Muscle of leg (tissue), 16 donors: ENCODE measurements at places on chromosomes 6 and 20. TPM values are rescaled to one million over a fixed set of nuclear protein-coding genes. Genes with fewer than 3 reads are reported as not detected.

ENPP5 gene
- 4.7 TPM for polyA plus RNA-seq

FAM83C gene
- not detected for polyA plus RNA-seq

- H3K4me3 ChIP-seq, result peak overlapping the region; percentile 90
- H3K27ac ChIP-seq, result peak overlapping the region; percentile 90
- peaks cover 16% of the 10 kb centered on the region for H3K4me1 ChIP-seq
- H3K36me3 ChIP-seq, result peaks cover 11% of the 10 kb centered on the region
- no peaks in the 10 kb centered on the region for H3K27me3 ChIP-seq
Observed at GRCh38 chr20:3208786-3209256, 477 bp upstream of the ITPA start.

TREML4 gene
- polyA plus RNA-seq, result not detected

KCNQ2 gene
- polyA plus RNA-seq, result 8.5 TPM

DNA sequence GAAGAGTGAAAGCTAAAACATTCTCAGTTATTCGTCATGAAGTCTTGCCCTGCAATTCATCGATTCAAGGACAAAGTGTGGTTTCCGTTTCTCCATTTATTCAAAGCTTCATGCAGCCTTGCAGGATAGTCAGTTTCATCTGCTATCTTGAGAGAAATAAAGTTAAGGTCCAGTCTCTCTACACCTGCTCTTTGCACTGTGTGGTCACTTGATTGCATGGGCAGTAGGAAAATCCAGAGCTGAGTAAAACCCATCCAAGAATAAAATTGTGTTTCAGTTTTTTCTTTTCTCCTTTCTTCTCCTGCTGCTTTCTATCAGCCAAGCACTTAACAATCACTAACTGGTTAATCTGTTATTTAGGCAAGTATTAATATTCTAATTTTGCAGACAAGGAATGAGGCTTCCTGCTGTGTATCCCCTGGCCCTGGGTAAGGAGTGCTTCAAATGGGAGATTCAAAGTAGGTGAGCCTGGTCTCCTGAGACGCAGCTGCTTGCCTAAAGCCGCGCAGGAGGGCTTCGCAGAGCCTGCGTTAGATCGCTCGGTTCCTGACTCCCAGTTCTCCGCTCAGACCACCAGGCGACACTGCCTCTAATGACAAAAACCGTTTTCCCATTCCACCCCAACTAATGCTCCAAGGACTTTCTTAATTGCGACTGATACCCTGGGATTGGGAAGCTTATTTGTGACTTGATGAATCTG is 808.3 kb downstream of the TFAP2A start:
- H3K36me3 ChIP-seq, result no peaks in the 10 kb centered on the region
- DNase-seq, result no peak
- H3K4me1 ChIP-seq, result no peaks in the 10 kb centered on the region
- no peak overlapping the region for H3K4me3 ChIP-seq
- H3K27me3 ChIP-seq, result no peaks in the 10 kb centered on the region

DNA sequence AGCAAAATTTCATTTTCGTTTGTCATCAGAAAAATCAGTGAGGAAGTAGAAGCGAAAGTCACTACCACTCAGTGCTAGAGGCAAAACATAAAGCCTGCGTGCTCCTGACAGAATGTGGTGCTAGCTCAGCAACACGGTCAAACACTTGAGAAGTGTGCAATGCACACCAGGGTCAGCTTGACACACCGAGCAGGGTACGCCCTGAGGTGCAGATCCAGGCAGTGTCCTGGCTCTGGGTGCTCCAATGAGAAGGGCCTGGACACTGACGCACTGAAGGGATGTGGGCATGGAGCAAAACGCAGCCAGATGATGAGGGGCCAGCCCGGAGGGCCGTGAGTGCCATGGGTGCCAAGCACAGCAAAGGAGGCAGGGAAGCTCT is 5.9 kb downstream of the RNASET2 start:
- DNase-seq, result peak; percentile 70
- H3K36me3 ChIP-seq, result peaks cover 13% of the 10 kb centered on the region
- H3K4me1 ChIP-seq, result peaks cover 2% of the 10 kb centered on the region
- H3K27ac ChIP-seq, result no peak overlapping the region
- H3K27me3 ChIP-seq, result no peaks in the 10 kb centered on the region
- no peak overlapping the region for H3K4me3 ChIP-seq

CLPSL1 gene
- not detected for polyA plus RNA-seq

DNA sequence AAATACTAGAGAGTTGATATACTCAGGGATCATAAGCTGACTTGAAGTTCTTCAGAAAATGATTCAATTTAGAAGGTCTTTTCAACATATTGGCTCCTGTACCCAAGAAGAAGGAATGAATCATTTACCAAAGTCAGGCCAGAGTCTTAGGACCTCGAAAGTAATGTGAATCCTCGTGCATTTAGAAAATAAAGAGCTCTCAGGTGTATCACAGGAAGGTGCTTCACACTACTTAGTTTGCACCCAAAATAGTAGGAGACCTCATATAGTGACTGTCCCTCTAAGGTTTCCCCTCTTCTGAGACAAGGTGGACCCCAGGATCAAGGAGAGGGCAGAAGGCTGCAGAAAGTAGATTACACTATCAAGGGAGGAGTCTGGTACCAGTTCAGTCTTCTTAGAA is 71.8 kb downstream of the F13A1 start:
- H3K4me3 ChIP-seq, result no peak overlapping the region
- no peaks in the 10 kb centered on the region for H3K4me1 ChIP-seq
- H3K27me3 ChIP-seq, result peaks cover 2% of the 10 kb centered on the region
- no peaks in the 10 kb centered on the region for H3K36me3 ChIP-seq
- H3K27ac ChIP-seq, result no peak overlapping the region
- no peak for DNase-seq

GRCh38 chr6:129206821-129207220 is 323.9 kb downstream of the LAMA2 start:
- H3K27me3 ChIP-seq, result no peaks in the 10 kb centered on the region
- H3K4me1 ChIP-seq, result no peaks in the 10 kb centered on the region
- DNase-seq, result no peak
- no peak overlapping the region for H3K4me3 ChIP-seq

NR2E1 gene
- 0.05 TPM for polyA plus RNA-seq

PM20D2 gene
- polyA plus RNA-seq, result 31.4 TPM

DNA sequence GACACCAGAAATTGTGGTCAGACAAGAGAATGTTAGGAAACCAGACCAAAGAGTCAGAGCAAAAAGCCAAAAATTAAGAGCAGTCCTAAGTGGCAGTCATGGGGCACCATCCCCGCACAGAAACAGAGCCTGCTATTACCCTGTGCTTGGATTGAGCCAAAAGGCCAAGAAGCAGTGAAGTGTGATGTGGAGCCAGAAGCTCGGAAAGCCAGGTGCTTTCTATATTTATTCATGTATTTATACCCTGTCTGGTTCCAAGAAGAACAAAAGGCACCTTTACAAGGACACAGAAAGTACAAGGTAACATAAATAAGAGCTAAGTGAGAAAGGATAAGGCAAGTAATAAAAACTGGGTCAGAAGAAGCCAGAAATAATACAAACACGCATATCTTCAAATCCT is 336.2 kb upstream of the CNR1 start:
- no peaks in the 10 kb centered on the region for H3K4me1 ChIP-seq
- no peaks in the 10 kb centered on the region for H3K27me3 ChIP-seq
- no peak overlapping the region for H3K4me3 ChIP-seq
- H3K36me3 ChIP-seq, result no peaks in the 10 kb centered on the region

GRCh38 chr6:21668795-21669194 is 75.2 kb downstream of the SOX4 start:
- peaks cover 25% of the 10 kb centered on the region for H3K4me1 ChIP-seq
- no peak for DNase-seq
- H3K4me3 ChIP-seq, result no peak overlapping the region
- no peak overlapping the region for H3K27ac ChIP-seq
- H3K36me3 ChIP-seq, result no peaks in the 10 kb centered on the region
- peaks cover 38% of the 10 kb centered on the region for H3K27me3 ChIP-seq

RFX6 gene
- not detected for polyA plus RNA-seq

BHLHE23 gene
- not detected for polyA plus RNA-seq

MEP1A gene
- not detected for polyA plus RNA-seq

SLPI gene
- polyA plus RNA-seq, result not detected

DNA sequence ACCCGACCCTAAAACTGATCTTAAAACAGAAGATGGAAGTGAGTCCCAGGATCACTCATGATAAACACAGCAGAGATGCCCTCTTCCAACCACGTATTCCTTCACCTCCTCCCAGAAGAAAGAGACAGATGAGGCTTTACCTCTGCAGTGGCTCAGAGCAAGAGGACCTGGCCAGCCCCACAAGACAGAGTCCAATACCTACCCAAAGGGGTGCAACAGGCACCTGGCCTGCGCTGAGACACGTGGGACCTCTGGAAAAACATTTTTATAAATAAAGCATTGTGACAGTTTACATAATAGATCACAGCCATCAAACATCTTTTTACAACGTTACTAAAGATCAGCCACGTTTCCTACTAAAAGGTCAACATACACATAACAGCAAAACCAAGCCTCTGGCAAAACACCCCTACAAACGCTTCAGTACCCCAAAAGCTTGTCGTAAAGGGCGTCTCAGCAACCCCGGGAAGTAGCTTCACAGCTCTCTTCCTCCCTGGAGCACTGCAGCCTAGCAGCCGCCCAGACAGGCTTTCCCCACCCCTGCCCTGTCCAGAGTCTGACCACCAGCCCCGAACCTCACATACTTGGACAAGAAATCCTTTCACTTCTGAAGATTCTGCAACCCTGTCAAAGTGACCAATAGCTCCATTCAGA is 2.9 kb downstream of the TAF4 start:
- H3K4me3 ChIP-seq, result no peak overlapping the region
- peaks cover 14% of the 10 kb centered on the region for H3K36me3 ChIP-seq
- H3K27ac ChIP-seq, result no peak overlapping the region
- H3K27me3 ChIP-seq, result no peaks in the 10 kb centered on the region
- peaks cover 29% of the 10 kb centered on the region for H3K4me1 ChIP-seq
- no peak for DNase-seq

DNA sequence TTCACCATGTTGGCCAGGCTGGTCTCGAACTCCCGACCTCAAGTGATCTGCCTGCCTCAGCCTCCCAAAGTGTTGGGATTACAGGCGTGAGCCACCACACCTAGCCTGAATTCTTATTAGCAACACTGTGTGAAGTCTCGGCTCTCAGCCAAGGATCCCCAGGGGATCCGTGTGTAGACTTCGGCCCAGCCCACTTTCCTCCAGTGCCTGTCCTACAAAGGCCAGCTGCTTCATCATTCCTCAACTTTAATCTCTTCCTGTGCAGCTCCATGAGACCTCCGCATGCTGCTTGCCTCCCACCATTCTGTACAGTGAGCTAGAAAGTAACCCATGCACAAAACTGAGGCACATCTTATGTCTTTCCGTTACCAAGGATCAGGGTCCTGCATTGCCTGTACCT is 71.8 kb downstream of the SAMD3 start:
- no peak for DNase-seq
- no peak overlapping the region for H3K27ac ChIP-seq
- no peaks in the 10 kb centered on the region for H3K27me3 ChIP-seq
- no peaks in the 10 kb centered on the region for H3K4me1 ChIP-seq

EPB41L1 gene
- 27.7 TPM for polyA plus RNA-seq

DNA sequence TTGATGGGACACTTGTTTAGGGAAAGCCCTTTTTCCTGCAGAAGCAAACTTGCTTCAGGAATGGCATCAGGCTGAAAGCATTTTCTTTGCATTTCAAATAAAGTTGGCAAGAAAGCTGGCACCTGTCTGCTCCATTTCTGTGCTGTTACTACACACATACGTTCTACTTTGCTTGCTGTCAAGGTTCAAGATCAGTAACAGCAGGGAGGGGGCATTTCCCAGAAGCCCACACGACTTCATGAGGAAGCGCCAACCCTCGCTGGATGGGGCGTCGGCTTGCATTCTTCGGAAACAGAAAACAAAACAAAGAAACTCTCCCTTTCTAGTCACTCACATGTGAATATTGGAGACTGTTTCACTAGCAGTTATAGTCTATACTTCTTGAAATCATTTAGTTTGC is 46.4 kb downstream of the AKAP12 start:
- peaks cover 17% of the 10 kb centered on the region for H3K4me1 ChIP-seq
- peak; percentile 69 for DNase-seq
- no peaks in the 10 kb centered on the region for H3K27me3 ChIP-seq
- no peak overlapping the region for H3K4me3 ChIP-seq
- H3K36me3 ChIP-seq, result no peaks in the 10 kb centered on the region

GRCh38 chr20:11826334-11826733 is 91.4 kb upstream of the BTBD3 start:
- H3K4me3 ChIP-seq, result no peak overlapping the region
- H3K27ac ChIP-seq, result no peak overlapping the region
- DNase-seq, result no peak

DNA sequence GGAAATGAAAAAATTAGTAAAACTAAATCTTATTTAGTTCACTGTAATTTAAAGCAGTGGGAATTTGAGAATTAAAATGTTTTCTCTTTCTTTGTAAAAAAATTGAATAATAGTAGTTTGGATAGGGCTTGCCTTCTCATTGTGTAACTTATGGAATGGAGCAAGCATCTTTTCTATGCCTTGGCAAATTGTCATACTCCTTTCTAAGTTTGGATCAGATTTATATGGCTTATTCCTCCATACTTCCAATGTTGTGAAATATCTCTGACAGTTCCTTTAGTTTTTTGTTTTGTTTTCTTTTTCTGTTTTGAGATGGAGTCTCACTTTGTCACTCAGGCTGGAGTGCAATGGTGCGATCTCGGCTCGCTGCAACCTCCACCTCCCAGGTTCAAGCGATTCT is 176.4 kb downstream of the SAMD5 start:
- peak; percentile 7 for DNase-seq
- no peak overlapping the region for H3K4me3 ChIP-seq
- H3K36me3 ChIP-seq, result no peaks in the 10 kb centered on the region
- no peaks in the 10 kb centered on the region for H3K4me1 ChIP-seq
- no peaks in the 10 kb centered on the region for H3K27me3 ChIP-seq

GRCh38 chr6:148332088-148332487 is 10.6 kb upstream of the SASH1 start:
- no peak overlapping the region for H3K4me3 ChIP-seq
- H3K27me3 ChIP-seq, result peaks cover 2% of the 10 kb centered on the region
- DNase-seq, result peak; percentile 62
- no peaks in the 10 kb centered on the region for H3K4me1 ChIP-seq
- H3K27ac ChIP-seq, result no peak overlapping the region
- no peaks in the 10 kb centered on the region for H3K36me3 ChIP-seq

FOXF2 gene
- 0.19 TPM for polyA plus RNA-seq

DNA sequence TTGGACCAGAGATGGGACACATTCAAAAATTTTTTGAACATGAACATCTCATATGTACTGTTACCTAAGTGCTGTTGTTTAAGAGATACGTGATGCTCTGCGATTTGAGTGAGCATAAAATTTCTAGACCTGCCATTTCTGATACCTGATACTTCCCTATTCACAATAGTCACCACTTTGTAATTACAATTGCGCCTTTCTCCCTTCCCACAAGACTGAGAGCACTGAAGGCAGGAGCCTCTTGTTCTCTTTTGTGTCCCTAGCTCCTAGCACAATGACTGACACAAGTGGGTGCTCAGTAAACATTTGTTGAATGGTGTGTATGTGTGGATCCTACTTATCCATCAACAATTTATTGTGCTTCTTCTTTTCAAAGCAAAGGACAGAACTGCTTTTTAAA is 92.8 kb upstream of the TMEM30A start:
- H3K4me3 ChIP-seq, result no peak overlapping the region
- H3K36me3 ChIP-seq, result no peaks in the 10 kb centered on the region
- H3K27me3 ChIP-seq, result no peaks in the 10 kb centered on the region
- peaks cover 11% of the 10 kb centered on the region for H3K4me1 ChIP-seq
- no peak for DNase-seq

GRCh38 chr20:3204124-3204794 is at the start of gene DDRGK1:
DDRGK1 (minus strand) TSS chr20:3204682; CDS start chr20:3204627, 55 bp downstream.
- no peaks in the 10 kb centered on the region for H3K27me3 ChIP-seq
- DNase-seq, result peak; percentile 88
- peak within 1 kb of the TSS; percentile 86 for H3K27ac ChIP-seq
- H3K4me1 ChIP-seq, result peaks cover 21% of the 10 kb centered on the region
- peak within 1 kb of the TSS; percentile 64 for H3K4me3 ChIP-seq

LY6G5C gene
- 3.4 TPM for polyA plus RNA-seq
